ENCODE measurements at places on chromosomes 11 and 22.

DNA sequence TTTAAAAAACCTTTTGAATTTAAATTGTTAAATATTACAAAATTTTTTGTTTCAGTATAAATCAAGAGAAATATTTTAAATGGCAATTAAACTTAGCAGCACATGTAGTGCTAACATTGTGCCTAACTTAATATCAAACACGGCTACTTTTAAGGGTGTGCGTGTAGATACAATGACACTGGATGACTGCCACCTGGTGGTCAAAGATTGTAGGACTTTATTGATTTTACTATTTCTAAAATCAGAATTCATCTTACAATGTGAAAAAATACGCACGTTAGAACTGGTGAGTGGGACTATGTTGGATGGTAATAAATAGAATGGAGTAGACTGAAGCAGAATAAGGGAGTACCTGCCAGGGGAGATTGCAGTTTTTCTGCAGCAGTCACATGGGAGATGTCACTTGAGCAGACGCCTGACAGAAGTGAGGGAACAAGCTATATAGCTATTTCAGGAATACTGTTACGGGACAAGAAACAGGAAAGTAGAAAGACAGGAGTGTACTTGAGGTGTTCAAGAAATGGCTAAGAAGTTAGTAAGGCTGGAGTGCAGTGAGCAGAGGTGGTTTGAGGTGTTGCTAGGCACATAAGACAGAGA lies 52.9 kb downstream of the UVRAG start:
- DNase-seq, result peak; percentile 68

- no peak for DNase-seq
Measured at GRCh38 chr11:20213790-20214189, 53.5 kb upstream of the DBX1 start.

- no peak for DNase-seq
Measured at GRCh38 chr11:66789097-66789890, 53.9 kb upstream of the RCE1 start.

- DNase-seq, result no peak
Measured at GRCh38 chr11:1304380-1304779, 5.1 kb downstream of the TOLLIP start.

GRCh38 chr22:20672082-20672424 lies 101.9 kb upstream of the SERPIND1 start:
- DNase-seq, result no peak

- no peak for DNase-seq
Measured at GRCh38 chr22:25449781-25450317, 114.6 kb upstream of the GRK3 start.

DNA sequence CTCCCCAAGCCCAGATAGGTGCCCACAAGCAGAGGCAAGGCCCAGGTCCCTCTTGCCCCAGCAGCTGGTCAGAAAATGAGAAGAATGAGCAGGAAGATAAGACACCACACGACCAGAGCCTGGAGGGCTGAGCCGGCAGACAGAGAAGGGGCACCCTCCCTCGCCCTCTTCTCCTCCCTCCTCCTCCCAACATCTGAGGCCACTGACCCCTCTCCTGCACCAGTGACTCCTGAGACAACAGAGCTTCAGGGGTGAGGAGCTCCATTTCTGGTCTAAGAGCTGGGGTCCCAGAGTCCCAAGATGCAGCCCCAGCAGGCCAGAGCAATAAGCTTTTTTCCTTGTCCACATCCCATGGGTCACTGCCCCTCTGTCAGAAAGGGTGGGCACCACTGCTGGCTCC lies 159.2 kb downstream of the TRIM29 start:
- no peak for DNase-seq

DNA sequence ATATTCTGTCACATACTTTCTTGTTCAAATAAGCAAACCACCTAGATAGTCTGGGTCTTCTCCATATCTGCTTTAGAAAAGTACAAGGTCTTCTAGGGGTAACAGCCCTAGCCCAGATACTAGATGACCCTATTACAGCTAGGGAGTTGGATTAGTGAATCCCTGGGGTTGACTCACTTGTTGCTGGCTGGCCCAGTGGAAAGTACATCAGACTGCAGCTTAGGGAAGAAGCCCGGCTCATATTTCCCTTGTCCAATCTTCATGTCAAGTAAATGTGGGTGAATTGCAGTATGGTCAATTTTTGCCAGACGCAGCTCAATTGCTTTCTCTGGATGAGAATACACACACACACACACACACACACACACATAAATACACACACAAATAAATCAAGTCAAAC lies 79.1 kb upstream of the SCUBE2 start:
- DNase-seq, result no peak

GRCh38 chr11:45269678-45270077 lies 16.5 kb downstream of the SYT13 start:
- DNase-seq, result no peak

GRCh38 chr11:75530577-75530976 lies 4.8 kb upstream of the GDPD5 start:
- DNase-seq, result no peak

DNA sequence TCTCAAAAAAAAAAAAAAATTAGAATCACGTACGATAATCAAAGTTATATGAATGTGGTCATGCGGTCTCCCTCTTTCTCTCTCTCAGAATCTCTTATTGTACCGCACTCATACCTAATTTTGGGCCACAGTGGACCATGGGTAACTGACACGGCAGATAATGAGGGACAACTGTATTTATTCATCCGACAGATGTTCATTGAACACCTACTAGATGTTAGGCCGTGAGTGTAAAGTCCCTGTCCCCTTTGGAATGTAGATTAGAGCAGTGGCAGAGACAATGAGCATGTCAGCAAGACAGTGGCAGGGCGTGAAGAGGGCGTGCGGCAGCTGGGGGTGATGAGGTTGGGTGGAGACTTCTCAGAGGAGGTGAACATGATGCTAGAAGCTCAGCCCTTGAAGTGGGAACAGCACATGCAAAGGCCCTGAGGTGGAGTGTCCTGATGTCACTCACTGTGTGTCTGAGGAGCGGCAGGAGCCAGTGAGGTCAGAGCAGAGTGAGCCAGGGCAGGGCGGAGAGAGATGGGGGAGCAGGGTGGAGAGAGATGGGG lies 25.1 kb downstream of the CACNA1I start:
- no peak for DNase-seq

DNA sequence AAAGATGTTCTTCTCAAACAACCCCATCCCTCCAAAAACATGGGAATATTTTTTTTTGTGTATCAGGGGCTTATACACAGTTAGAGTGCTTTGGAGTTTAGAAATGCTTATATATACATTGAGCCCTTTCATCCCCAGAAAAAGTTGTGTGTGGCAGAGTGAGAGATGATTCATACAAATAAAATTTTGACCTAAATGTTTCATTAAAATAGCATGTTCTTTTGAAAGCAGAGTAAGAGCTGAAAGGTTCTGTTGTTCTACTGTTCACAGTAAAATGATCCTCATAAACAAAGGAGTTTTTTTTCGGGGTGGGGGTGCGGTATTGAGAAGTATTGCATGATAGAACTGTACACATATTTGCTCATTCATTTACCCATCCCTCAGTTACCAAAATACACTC lies 512.4 kb downstream of the DLG2 start:
- no peak for DNase-seq

DNA sequence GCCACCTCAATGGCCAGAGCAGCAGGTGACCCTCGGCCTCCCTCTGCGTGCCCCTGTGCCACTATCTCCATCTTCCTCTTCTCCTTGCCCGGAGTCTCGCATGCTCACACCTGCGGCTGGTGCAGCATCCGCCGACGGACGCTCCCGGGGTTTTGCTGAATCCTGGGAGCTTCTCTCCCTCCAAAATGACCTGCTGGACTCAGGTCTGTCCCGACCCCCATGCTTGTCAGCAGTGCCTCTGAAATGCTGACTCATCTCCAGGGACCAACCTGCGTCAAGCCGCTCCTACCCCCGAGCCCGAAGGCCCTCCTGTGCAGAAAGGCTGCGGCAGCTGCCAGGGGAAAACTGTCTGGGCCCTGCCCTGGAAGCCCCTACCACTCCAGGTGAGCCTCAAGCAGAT lies 58.4 kb downstream of the CELSR1 start:
- no peak for DNase-seq

DNA sequence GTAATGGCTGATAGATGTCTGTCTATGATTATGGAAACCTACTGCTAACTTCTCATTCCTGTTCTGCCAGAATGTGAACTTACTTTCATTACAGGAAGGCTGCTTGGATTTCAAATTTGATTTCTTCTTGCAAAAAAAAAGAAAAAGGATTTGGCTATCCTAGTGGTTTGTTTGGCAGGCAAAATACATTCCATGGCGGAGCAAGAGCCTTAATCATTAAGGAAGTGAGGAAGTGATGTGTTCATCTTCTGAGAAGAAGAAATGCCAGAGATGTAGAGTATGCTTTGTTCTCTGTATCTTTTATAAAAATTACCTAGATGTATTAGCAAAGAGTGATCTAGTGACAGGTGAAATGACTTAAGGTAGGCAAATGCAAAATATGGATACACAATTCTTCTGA lies 356.3 kb downstream of the SOX6 start:
- DNase-seq, result no peak

GRCh38 chr11:57547854-57548377 lies 10.5 kb downstream of the SMTNL1 start:
- DNase-seq, result peak; percentile 12

DNA sequence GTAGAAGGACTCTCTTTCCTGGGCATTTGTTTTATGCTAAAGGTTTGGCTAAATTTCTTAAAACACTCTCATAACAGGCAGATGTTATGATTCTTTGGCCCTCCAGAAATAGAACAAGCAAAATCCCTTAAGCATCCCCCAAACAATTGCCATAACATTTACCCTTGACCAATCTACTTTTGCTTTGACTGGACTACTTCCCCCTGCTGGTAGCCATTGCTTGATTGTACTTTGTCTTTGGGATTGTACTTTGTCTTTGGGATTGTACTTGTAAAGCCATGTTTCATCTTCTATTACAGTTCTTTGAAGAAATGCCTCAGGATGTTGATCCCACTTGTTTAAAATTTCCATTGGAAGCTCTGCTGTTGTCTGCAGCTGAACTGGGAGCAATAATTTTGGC lies 53.3 kb upstream of the GLYAT start:
- DNase-seq, result no peak
